ENCODE measurements at places on chromosomes 2 and 18.

DNA sequence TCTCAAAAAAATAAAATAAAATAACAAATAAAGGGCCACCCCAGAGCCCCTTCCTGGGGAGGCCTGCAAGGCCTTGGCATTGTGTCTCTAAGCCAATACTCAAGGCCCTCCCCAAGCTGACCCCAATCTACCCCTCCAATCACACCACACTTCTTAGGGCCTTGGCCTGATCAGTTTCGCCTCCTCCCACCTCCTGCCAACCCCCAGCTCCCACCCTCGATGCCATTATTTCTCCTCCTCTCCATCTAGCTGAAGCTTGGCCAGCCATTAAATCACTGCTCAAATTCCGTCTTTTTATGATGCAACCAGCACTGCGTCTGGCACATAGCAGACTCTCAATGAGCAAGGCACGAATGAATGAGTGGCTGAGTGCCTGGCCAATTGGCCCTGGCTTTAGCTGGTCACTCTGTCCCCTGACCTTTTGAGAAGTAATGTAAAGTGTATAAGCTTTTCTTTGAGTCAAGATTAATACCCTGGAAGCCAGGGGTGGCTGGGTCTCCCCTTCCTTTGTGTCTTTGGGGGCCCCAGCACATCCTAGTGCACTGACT is 55.9 kb downstream of the SMAD7 start:
- no peak for DNase-seq

- DNase-seq: no peak
Observed at GRCh38 chr2:23569761-23570365, 184.9 kb downstream of the KLHL29 start.

GRCh38 chr2:241350878-241351639 is 5.0 kb upstream of the FARP2 start:
- DNase-seq: no peak

- no peak for DNase-seq
Observed at GRCh38 chr2:174569678-174570077, 27.9 kb downstream of the WIPF1 start.

DNA sequence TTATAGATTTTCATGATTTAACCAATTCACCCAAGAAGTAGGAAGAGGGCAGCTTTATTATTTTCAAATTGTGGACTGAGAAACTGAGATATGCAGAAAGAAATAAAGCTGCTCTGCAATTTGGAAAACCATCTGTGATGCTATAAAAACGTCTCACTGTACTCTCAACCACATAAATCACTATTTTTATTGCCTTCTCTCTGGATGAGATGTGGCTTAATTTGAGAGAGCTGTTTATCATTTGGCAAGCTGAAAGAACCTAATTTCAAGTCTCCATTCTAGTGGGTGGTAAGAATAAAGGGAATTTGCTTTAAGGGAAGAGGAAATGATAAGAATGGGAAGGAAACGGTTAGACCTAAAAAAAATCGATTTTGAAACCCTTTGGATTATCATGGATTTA is 49.9 kb upstream of the CYP1B1 start:
- DNase-seq: no peak

DNA sequence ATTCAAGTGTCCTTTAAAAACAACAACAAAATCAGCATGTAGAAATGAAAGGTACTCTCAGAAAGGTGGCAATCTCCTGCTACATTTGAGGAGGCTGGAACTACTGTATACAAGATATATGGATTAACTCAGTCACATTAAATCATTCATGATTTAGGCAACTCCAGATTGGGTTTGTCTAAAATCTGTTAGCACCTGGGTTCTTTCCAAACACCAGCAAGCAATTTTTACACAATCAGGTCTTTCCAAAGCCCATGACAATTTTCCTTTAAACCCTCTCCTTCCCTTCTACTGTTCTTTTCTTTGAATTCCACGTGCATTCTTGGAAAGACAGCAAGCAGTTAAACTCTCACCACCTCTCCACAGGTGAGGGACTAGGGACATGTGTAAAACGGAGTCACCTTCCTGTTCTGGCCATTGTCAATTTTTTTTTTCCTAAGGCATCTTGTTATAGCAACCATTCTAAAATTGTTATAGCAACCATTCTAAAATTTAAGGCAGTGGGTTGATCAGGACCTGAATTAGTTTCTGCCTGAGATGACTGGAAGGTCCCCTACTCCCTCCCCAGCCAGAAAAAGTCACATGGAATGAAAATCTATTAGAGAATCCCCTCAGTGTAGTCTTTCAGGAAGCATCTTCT is 113.9 kb downstream of the ANKRD44 start:
- DNase-seq: no peak

DNA sequence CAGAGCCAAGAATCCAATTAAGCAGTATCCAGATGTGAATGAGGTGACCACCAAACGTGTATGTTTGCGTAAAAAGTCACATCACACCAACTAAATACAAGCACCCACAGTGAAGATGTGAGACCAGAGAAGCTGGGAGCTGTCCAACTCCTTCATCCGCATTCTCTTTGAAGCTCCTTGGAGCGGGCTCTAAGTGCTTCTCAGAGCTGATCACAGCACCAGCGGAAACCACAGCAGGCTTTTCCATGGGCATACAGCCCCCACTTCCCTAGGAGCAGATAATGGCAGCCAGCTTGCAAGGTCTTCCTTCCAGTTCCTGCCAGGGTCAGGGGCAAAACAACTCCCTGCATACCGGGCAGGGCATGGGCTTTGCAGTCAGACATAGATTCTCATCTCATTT is 36.4 kb downstream of the REEP1 start:
- DNase-seq: no peak

DNA sequence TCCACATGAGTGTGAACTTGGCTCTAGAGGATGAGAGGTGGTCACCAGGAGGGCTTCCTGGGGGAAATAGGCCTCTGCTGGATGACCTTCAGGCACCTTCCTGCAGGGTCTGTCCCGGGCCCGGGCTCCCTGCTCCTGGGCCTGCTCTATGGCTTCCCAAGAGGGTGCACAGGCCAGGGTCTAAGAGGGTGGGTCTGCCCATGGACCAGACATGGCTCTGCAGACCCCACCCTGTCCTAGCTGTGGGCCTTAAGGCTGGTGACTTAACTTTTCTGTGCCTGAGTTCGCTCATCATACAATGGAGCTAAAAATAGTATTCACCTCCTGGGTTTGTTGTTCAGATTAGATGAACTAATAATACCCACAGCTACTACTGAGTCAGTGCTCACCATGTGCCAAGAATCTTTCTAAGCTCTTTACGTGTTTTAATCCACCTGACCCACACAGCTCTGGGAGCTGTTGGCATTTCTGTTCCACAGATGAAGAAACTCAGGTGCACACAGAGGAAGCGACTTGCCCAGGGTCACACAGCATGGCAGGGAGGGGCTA is 14.4 kb downstream of the INHBB start:
- DNase-seq: peak; percentile 14

GRCh38 chr18:49206717-49207116 is 253.7 kb downstream of the DYM start:
- peak; percentile 28 for DNase-seq

DNA sequence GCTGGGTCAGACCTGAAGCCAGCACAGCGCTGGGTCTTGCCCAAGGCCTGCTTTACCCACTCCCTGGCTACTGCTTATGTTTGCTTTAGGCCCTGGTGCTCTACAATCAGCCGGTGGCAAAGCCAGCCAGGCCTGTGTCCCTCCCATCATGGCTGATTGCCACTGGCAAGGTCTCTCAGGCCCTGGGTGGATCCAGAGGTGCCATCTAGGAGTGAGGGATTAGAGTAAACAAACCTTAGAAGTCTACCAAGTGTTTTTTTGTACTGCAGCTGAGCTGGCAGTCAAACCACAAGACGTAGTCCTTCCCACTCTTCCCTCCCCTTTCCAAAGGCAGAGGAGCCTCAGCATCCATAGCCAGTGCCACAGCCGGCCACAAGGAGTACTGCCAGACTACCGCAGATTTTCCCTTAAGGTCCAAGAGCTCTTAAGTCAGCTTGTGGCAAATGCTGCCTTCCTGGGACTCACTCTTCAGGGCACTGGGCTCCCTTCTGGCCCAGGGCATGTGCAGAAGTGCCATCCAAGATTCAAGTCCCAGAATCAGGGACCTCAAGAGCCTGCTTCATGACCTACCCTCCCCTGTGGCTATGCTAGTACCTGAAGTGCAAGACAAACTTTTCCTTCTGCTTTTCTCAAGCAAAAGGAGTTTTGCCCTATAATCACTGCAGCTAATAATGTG is 20.0 kb downstream of the IL1RL2 start:
- DNase-seq: no peak

- no peak for DNase-seq
Observed at GRCh38 chr2:199468561-199469513, 11.1 kb upstream of the SATB2 start.

GRCh38 chr2:6999211-6999877 is 82.1 kb downstream of the RNF144A start:
- DNase-seq: no peak

GRCh38 chr2:204027091-204027490 is 90.5 kb downstream of the ICOS start:
- DNase-seq: peak; percentile 23

GRCh38 chr18:21444465-21445212 is 155.9 kb downstream of the ESCO1 start:
- peak; percentile 70 for DNase-seq

- DNase-seq: no peak
Observed at GRCh38 chr2:191580581-191580980, 97.4 kb upstream of the NABP1 start.

DNA sequence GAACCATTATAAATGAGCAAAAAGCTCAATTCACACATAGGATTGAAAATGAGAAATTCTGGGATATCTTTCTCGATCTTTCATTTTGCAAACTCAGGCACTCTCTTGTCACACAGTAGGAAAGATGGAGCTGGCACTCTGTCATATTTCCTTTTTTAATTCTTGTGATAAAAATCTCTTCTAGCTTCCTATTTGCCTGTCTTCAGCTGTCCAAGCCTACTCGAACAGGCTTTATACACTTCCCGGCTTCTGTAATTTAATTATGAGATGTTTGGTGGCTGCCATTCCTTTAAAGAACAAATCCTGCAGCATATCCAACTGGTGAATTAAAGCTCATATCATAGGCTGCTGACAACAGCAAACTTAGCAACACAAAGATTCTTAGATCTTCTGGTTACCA is 1484.3 kb upstream of the PIK3C3 start:
- no peak for DNase-seq

- no peak for DNase-seq
Observed at GRCh38 chr2:218622606-218623365, 15.1 kb downstream of the PLCD4 start.

DNA sequence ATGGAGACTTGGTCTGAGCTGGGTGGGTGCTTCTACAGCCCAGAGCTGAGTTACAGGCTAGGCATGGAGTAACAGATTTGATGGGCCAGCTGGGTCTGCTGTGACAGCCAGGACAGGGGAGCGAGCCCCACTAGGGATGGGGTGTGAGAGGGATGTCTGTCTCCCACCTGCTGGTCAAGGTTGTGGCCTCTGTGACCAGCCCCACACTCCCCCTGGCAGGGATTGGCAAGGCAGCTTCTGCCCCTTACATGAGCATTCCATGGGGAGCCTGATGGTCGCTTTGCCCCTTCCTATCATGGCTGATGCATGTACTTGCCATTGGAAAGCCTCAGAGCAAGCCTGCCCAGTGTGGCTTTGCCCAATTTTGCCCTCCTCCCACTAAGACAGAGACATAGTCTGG is 162.0 kb upstream of the FIGN start:
- DNase-seq: no peak

GRCh38 chr2:100242891-100243619 is 79.2 kb downstream of the LONRF2 start:
- DNase-seq: peak; percentile 62

DNA sequence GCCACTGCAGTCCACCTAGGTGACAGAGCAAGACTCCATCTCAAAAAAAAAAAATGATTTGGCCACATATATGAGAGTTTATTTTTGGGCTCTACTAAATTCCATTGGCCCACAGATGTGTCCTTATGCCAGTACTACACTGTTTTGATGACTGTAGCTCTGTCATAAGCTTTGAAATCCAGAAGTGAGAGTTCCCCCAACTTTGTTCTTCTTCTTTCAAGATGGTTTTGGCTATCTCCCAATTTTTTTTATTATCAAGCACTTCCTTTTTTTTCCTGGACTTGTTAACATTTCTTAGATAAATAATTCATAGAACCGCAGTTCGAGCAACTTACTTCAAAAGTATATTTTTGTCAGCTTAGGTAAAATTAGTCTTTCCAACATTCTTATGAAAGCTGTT is 96.9 kb downstream of the TSHZ1 start:
- DNase-seq: no peak

DNA sequence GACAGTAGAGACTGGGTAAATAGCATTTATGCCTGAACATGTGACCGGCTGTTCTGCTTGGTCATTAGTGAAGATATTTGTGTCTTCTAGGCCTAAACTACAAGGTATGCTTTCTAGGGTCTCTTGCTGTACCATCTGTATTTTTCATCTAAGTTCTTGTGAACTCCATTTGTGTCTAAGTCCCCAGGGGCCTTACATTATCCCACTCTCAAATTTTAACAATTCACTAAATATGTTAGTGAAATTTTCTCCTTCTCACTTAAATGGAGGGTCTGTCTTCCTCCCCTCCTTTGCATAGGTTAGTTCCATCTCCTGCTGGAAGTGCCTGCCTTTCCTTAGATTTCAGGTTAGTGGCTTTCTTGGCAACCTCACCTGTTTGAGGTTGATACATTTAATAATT is 382.6 kb downstream of the RAD51AP2 start:
- no peak for DNase-seq

GRCh38 chr2:168801961-168802858 is at the start of gene NOSTRIN:
NOSTRIN (plus strand) TSS chr2:168802637; CDS start chr2:168802647, 10 bp downstream.
- peak; percentile 55 for DNase-seq

DNA sequence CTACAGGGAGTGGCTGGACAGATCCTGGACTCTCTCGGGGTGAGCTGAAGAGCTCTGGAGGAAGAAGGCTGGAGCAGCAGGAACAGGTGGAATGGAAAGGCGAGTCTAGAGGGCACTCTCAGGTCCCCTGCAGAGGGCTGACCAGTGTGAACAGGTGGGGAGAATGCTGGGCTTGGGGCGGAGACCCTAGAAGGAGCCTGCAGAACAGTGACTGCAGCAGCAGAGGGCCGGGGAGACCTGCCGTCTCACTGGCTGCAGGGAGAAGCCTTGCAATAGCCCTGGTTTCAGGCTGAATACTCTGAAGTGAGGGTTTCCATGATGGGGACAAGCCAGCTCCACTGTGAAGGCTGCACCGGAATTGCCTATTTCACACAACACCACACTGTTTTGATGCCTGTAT is 626.7 kb upstream of the SALL3 start:
- no peak for DNase-seq

- peak; percentile 10 for DNase-seq
Observed at GRCh38 chr18:22765896-22766295, 167.2 kb upstream of the RBBP8 start.

DNA sequence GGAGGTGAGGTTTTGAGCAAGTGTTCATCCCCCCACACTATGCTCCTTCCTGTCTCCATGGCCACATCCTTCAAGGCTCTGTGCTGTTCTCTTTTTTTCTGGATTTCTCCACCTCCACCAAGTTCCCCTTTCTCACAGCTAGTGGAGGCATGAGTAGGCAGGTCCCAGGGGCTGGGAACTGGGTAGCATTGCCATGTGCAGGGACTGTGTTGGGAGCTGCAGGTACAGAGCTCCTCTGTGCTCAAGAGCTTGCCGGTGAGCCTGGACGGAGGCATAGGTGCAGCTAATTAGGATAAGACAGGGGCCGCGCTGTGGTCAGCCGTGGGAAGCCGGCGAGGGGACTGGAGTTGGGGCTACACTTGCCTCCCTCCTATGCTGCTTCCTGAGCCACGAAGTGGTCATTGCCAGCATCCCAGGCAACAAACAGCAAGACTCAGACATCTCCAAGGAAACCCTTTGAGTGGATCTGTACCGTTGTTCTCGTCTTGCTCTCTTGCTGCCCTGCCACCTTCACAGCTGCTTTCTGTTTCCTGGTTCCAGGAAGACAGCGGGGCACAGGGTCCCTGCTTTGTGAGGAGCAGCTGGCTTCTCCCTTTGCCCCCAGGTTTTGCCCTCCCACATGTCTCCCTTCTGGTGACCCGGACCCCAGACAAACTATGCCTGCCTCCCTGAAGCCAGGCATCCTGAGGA is 36.9 kb downstream of the ATOH8 start:
- DNase-seq: no peak

Data from astrocyte of the spinal cord (primary cell).